NB4 (cell line): ENCODE measurements at places on chromosomes 12 and 14.

DNA sequence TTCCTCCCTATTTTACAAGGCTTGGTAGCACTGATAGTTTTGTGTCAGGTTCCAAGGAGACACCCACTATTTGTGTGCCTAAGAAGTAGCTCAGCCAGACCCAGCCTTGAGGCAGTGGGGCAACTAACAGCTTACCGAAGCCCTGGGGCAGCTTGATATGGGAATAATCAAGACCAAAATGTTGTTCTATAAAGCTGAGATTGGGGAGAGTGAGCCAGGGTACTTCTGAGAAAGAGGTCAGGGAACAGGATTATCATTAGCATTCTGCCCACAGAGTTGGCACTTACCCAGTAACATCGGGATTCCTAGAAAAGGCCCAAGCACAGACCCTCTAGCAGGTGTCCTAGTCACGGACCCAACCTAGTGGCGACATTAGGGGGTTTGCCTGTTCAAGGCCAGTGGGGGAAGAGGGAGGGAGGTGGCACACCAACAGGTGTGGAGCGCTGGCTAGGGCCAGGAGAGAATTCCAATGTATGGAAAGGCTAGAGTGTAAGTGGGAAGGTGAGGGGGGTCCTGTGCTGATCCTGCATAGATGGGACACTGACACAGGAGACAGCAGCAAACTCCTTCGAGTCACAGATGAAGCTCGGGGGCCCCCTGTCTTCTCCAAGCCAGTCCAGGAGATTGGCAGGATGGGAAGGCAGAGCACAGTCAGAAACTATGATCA, 4.9 kb downstream of the PPP1R3E start:
- DNase-seq: no peak

DNA sequence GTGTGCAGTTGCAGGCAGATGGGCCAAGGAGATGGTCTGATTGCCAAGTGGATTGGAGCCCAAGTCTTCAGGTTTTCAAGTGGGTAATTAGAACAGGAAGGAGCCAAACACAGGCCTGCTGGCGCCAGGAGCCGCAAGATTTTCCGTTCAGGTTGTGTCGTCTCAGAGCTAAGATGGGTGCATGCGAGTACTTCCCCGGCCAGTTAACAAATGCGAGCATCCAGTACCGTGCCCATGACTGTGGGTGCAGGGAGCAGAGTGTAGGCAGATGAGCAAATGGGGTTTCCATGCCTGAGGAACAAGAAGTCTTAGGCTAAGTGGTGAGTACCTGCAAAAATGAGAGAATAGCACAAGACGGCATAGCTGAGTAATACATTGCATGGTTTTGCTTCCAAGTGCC, 90.5 kb downstream of the CHST11 start:
- DNase-seq: no peak

DNA sequence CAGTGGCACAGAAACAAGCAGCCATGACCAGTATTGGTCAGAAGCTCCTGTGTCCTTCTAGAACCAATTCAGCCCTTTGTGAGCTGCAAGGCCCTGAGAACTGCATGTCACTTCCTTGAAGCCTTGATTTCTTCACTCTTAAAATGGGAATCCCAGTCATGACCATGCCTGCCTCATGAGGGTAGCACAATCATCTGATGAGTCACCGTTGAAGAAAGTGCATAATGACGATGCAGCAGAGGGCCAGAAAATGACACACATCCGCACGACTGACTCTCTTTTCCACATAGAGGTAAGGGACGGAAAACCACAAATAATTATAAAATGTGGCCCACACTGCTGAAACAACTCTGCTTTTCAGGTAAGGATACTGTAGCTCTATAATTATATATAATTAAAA, 777.4 kb downstream of the BCL11B start:
- DNase-seq: peak; percentile 38

- peak; percentile 18 for DNase-seq
These were observed 80.0 kb downstream of the NTF3 start for GRCh38 chr12:5511644-5512600.

GRCh38 chr14:90720832-90721231, 95.4 kb downstream of the TTC7B start:
- no peak for DNase-seq

GRCh38 chr12:1517007-1517406, 77.4 kb downstream of the FBXL14 start:
- peak; percentile 39 for DNase-seq

GRCh38 chr14:104579507-104579906, at the start of gene C14orf180:
C14orf180 (plus strand) TSS chr14:104579764; CDS start chr14:104586431, 6,667 bp downstream.
- DNase-seq: no peak

GRCh38 chr14:21924479-21924878, 250.9 kb upstream of the OR4E1 start:
- peak; percentile 7 for DNase-seq

GRCh38 chr14:91308337-91308736, 63.8 kb upstream of the GPR68 start:
- DNase-seq: no peak

- no peak for DNase-seq
These were observed 1.1 kb downstream of the ALX1 start for GRCh38 chr12:85280984-85281630.

DNA sequence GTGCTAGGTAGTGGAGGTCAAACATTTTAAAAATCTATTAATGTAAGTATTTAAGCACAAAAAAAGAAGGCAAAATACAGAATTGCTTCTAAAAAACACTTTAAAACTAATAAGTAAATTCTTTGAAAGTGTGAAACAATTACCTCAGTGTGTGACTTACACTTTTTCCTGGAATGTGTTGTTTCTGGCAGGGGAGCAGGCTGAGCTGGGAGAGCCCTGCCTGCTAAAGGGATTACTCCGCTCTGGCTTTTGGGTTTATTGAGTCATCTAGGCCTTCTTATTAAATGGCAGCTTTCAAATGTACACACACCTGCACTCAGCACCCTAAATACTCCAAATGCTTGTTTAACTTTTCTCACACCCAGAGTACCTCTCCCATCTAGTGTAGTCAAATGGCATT, 279.8 kb downstream of the AKAP6 start:
- no peak for DNase-seq

GRCh38 chr12:80485222-80485987, 41.4 kb downstream of the PTPRQ start:
- no peak for DNase-seq

DNA sequence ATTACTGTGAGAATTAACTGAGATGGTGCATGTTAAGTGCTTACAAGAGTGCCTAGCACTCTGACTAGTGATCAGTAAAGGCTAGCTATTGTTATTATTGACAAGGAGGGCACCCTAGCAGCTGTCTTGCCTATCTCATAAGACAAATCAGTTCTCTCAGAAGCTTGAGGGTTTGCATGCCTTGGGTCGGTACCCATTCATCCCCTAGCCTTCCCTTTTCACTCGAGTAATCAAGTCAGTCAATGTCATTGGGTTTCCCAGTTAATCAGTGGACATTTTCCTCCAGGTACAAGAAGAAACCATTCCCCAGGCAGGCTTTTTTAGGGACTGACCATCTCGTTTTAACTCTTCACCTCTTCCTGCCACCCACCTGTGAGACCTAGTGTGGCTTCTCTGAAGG, 10.4 kb upstream of the TFCP2 start:
- no peak for DNase-seq

- no peak for DNase-seq
These were observed 212.0 kb downstream of the CACNA1C start for GRCh38 chr12:2264651-2265232.

GRCh38 chr14:103393070-103393469, 7.9 kb downstream of the MARK3 start:
- no peak for DNase-seq

DNA sequence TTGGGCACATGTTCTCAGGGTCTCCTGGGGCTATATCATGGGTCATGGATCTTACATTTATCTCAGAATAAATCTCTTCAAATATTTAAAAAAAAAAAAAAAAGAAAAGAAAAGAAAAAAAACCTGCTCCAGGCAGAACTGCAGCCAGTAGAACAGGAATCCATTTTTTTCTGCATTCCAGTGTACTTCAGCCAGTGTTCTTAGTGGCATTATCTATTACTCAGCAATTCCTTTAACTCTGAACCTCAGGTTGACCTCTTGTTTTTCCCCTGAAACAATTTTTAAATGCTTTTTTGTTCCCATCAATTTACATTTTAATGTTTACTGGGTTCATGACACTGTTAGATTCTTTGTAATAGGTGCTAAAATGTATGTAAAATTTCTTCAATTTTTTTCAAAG, 66.7 kb upstream of the STXBP6 start:
- no peak for DNase-seq

DNA sequence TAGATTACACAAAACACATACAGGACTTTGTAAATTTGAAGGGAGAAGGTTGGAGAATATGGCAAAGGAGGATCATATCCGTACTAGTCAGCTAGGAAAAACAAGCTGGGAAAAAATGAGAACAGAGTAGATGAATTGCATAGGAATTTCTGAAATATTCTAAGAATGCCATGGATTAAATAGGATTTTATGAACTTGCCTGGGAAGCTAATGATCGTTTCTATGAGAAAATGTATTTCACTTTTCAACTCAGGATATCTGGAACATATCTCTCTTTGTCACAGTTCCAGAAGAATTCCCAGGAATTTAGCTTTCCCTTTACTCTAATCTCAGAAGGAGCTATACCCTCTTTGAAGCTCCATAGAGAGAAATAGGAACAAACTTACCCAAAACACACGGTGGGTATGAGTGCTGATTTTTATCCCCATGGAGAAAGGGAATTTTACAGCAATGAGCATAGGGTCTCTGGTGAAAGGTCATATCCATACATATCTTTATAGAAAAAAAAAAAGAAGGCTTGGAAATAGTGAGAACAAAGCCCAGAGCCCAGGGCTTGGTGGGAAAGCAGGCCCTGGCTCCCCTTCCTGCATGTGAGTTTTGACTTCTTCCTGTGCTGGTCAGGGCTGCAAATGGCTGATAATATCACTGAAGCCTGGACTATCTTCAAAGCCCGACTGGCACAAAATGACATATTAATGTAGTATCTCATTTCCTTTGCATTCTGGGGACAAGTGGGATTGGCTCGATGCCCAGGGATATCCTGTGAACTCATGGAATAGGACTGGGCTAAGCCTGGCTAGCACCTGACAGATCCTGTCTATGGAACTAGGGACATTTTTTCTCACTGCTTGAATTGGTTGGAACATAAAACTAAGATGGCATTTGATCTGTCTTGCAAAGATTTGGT, 136.3 kb downstream of the AEBP2 start:
- DNase-seq: no peak

DNA sequence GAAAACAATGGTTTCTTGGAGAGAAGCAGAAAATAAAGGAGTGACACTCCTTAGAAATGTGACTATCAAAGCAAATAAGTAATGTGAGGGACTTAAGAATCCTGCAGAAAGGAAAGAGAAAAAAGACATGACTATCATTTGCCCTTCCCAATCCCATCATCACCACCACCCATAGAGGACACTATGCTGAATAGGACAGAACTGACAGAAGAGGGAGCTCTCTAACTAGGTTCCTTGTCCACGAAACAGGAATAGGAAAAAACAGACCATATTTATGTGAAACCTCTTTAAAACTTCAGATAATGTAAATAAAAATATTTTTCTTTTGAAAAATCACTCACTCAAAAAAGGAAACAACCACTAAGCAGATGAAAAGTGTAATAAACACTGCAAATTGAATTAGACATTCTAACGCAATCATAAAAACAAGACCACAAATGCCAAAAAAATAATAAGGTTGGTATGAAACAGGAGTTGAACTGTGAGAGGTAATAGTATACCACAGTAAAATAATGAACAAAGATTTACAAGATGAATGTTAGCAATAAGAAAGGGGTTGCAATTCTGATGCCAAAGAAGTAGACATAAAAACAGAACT, 24.1 kb downstream of the KLRD1 start:
- peak; percentile 67 for DNase-seq

GRCh38 chr14:56862836-56863235, 52.6 kb upstream of the OTX2 start:
- no peak for DNase-seq

DNA sequence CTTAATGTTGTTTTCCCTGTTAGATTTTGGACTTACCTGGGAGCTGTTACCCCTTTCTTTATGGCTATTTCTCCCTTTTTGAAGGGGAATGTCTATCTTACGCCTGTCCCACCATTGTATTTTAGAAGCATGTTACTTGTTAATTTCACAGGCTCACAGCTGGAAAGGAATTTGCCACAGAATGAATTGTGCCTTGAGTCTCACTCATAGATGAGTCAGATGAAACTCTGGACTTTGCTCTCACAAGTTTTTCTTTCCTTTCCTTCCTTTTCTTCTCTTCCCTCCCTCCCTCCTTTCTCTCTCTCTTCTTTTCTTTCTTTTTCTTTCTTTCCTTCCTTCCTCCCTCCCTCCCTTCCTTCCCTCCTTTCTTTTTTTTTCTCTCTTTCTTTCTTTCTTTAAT, 9.3 kb upstream of the ATF7IP start:
- no peak for DNase-seq

DNA sequence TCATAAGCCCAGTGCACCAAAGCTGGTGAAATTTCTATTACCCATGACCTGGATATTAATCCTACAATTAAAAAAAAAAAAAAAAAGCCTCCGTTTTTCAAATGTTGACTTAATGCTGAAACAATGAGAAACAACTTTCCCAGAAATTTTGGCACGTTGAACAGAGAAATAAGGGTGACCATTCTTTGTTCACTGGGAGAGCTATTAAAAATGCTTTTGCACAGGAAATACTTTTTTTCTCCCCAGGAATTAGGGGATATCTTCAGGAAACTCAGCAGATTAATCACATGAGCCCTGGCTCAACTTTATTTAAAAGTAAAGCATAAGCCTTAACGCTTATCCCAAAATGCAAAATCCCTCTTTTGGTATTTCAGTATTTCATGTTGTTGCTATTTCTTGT, 54.8 kb upstream of the FLRT2 start:
- no peak for DNase-seq

DNA sequence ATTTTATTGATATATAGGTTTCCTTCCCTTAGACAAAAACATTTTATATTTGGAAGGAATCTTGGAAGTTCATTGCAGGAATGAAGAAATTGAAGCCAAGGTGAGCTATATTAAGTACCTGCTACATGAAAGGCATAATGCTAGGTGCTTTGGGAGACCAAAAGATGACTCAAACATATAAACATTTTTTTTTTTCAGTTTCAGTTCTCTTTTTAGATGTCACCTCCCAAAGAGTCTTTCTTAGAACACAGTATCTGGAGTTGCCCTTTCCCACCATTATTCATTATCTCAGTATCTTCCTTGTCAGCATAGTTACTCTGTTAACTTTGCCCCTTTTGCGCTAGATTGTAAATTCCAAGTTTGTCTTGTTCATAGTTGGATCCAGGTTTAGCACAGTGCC, 1.1 kb downstream of the LIN52 start:
- DNase-seq: peak; percentile 35

GRCh38 chr12:124321040-124321481, 26.2 kb downstream of the RFLNA start:
- peak; percentile 70 for DNase-seq

DNA sequence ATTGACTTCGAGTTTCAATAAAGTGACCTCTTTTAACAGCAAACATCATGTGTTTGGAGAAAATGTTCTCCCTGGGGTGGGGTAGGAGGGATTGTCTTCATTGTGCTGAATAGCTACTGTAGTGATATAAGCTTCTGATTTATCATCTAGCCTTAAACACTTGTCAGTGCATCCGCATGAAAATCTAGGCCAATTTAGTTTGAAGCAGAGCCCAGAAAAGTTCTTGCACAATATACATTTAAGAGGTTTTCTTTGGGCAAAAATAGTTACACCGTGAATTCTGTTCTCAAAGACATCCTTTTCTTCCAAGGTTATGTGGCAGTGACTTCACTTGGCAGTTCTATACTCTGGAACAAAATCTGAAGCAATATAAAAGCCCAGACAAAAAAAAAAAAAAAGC, 136.0 kb upstream of the IFNG-AS1 start:
- no peak for DNase-seq

GRCh38 chr12:6925239-6925539, 2.6 kb upstream of the ATN1 start:
- no peak for DNase-seq

GRCh38 chr12:120677765-120678473, 9.0 kb upstream of the MLEC start:
- DNase-seq: peak; percentile 95
